GM04503 (cell line): ENCODE measurements at places on chromosomes 13 and 19.

GRCh38 chr19:5308451-5309437, 31.9 kb downstream of the PTPRS start:
- DNase-seq, result no peak

DNA sequence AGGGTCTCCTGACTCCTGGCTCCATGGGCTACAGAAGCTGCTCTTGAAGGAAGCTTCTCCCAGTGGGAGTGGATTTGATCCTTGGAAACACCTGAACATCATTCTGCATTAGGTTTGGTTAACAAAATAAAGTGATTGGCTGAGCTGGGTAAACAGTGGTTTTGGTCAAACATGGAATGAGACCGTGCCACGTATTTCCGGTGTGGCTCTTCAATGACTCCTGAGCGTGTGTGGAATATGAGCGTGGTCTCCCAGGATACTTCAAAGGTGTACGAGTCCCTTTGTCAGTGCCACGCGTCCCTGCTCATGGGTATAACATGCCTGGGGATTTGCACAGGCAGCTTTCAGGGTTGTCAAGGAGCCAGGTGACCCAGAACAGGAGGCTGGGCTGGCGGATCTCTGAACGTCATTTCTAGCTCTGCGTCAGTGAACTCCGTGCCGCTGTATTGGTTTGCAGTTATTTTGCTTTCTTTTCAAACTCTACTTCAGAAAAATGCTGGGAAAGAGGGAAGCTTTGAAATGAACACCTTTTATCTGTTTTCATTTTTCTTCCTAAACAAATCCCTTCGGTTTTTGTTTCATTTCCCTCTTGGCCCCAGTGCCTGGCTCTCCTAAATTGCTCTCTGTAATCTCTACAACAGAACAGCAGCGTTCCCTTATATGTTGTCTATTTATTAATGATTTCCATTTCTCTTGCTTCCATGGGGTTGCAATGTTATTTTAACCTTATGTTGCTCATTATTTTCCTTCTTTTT, 26.3 kb upstream of the GJB6 start:
- no peak for DNase-seq

DNA sequence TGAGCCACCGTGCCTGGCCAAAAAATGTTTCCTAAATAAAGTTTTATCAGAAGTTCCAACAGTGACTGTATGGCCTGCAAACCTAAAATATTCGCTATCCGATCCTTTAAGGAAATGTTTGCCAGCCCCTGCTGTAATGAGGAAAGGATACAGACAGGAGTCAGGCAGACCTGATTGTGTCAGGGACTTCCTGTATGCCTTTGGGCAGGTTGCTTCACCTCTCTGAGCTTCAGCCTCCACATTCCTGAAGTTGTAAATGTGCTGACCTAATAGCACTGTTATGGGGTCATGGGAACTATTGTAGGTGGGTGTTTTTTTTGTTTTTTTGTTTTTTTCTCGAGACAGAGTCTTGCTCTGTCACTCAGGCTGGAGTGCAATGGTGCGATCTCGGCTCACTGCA, 6.2 kb downstream of the ABHD8 start:
- no peak for DNase-seq

DNA sequence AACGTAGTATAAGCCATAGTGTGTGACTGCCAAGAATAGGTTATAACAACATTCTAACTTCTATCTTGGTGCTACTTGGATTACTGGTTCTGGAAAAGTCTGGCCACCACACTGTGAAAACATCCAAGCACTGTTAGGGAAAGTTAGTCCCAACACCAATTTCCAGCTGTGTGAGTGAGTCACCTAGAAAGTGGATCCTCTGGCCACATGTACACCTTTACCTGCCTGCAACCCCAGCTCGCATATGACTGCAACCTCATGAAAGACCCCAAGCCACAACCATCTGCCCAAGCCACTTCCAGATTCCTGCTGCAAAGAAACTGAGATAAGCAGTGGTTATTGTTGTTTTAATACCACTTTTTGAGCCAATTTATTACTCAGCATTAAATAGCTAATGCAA, 404.5 kb downstream of the KCTD12 start:
- DNase-seq, result no peak

DNA sequence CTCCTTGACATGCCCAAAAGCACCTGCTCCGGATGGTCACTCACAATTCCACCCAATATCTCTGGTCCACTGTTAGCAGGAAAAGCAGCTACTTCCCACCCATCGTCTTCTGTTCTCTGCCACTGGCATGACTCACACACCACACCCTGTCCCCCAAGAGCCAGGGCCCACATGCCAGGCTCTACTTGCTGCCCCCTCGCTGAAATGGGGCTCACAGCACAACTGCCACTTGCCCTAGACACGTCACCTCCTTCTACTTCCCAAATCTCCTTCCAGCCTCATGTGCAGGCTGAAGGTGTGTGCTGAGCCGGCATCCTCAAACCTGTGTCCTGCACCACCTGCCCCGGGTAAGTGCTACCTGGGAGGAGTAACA, 65.0 kb downstream of the TBC1D4 start:
- no peak for DNase-seq

DNA sequence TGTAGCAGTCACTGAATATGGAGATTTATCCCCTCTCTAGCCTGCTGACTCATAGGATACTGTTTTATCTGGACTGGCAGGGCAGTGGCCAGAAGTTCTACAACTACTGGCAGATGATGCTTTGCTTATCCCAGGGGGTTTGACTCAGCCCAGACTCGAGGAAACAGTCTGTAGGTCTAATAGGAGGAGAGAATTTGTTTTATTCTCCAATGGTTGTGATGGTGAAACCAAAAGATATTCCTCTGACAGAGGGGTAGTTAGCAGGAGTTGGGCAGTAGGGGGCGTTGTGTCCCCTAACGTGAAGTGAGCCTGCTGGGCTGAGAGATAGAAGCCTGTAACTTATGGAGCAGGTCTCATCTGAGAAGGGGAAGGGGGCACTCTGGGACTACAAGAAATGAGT, 74.9 kb downstream of the WTIP start:
- DNase-seq, result peak; percentile 38

DNA sequence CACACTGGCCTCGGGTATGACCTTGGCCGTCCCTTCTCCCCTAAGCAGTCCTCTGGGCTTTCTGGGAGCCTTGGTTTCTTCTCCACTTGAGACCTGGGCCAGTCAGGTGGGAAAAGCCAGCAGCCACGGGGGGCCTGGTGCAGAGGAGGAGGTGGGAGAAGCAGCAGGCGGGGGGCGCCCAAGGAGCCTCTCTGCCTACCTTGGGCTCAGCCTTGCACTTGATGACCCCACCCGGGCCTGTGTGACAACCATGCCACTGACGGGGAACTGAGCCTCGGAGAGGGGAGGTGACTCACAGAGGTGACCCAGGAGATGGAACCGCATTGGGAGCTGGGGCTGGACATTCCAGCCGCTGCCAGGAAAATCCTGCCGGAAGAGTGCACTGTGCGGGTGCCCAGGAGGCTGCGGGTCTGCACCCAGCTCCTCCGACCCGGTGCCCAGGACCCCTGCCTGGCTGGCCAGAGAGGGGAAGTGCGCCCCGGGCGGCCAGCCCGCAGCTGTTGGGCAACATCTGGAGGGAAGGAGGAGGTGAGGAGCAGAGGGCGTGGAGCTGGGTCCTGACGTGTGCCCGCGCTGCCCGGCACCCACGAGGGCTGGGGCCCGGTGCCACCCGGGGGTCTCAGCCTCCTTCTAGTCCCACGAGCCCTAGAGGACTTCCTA, 23.4 kb upstream of the SLC7A10 start:
- no peak for DNase-seq

GRCh38 chr13:48542581-48543341, 9.9 kb upstream of the RCBTB2 start:
- no peak for DNase-seq

- DNase-seq, result no peak
Measured at GRCh38 chr19:39518458-39518857, 3.5 kb downstream of the SELENOV start.

- no peak for DNase-seq
Measured at GRCh38 chr13:83618966-83619365, 263.3 kb downstream of the SLITRK1 start.

GRCh38 chr19:46101293-46101692, 23.2 kb downstream of the IGFL3 start:
- DNase-seq, result no peak

- peak; percentile 39 for DNase-seq
Measured at GRCh38 chr19:35213663-35214632, 14.6 kb downstream of the FAM187B start.

- DNase-seq, result no peak
Measured at GRCh38 chr13:28575200-28575599, 80.3 kb upstream of the FLT1 start.

DNA sequence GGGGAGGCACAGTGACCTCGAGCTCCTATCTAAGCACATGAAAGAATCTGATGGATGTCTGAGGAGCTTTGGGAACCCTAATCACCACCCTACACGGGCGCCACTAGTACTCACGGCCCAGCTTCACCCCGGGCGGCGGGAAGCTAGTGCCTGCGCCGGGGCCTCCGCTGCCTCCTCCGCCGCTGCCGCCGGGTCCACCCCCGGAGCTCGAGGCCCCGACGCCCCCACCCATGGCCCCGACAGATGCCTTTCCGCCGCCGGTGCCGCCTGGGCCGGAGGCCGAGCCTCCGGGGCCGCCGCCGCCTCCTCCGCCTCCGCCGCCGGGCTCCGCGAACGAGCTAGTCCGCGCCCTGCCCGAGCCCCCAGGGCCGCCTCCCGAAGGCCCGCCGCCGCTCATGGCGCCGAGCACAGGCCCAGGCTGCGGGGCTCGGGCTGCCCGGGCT, 312 bp downstream of the GSK3A start:
- no peak for DNase-seq
